ENCODE measurements at places on chromosomes 7 and 10. TPM values are rescaled to one million over a fixed set of nuclear protein-coding genes. Genes with fewer than 3 reads are reported as not detected.

The STAG3 gene
- 0.15 TPM for total RNA-seq

The RARRES2 gene
- not detected for total RNA-seq

The OLAH gene
- 0.34 TPM for total RNA-seq

The INA gene
- total RNA-seq, result 4.3 TPM

The ZEB1 gene
- 105 TPM for total RNA-seq

The HUS1 gene
- 35.6 TPM for total RNA-seq

The CDHR3 gene
- total RNA-seq, result 2.0 TPM

The PRLHR gene
- not detected for total RNA-seq

The OPN4 gene
- not detected for total RNA-seq

The PBLD gene
- 5.2 TPM for total RNA-seq

The WEE2 gene
- not detected for total RNA-seq

The OGDHL gene
- total RNA-seq, result not detected

The ACSM6 gene
- not detected for total RNA-seq

The TRIP6 gene
- 99.9 TPM for total RNA-seq

The DOCK1 gene
- 90.4 TPM for total RNA-seq

Data from glomerular endothelial cell (primary cell).